ENCODE measurements at places on chromosomes 5 and 9.
A peak's percentile ranks its signal among the peaks of the same experiment; 100 is the strongest.

DNA sequence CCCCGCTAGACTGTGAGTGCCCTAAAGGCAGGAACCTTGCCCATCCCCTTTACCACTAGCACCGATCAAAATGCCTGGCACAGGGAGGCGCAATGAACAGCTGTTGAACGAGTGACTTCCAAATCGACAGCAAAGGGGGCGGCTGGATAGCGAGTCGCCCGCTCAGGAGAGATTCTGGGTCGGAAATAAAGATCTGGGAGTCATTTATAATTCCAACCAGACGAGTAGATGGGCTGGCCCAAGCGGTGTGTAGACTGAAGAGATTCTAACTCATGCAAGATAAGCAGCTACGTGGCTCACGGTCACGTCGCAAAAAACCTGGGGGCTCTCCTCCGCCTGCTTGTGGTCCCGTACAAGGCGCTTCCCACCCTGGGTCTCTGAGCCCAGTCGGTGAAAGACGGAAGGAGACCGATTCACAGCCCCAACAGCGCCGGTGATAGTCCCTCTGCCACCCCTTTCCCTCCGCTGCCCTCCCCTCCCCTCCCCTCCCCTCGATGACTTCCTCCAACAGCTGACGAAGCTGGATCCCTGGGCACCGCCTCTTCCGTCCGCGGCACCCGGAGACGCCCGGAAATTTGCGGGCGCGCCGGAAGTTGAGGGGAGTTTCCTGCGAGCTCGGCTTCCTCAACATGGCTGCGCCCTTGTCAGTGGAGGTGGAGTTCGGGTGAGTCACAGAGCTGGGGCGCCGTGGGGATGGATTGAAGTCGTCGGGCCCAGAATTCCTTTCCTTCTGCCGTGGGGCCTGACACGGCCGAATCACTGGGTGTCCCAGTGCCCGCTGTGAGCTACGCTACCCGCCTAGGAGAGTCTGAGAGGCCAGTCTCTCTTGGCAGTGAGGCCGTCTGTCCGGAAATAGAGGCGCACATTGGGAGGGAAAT lies at the start of gene URM1:
URM1 (plus strand) TSS at position 623 of the 878 bp plus-strand sequence; CDS start at position 630, 7 bp downstream.
- DNase-seq: peak; percentile 97

DNA sequence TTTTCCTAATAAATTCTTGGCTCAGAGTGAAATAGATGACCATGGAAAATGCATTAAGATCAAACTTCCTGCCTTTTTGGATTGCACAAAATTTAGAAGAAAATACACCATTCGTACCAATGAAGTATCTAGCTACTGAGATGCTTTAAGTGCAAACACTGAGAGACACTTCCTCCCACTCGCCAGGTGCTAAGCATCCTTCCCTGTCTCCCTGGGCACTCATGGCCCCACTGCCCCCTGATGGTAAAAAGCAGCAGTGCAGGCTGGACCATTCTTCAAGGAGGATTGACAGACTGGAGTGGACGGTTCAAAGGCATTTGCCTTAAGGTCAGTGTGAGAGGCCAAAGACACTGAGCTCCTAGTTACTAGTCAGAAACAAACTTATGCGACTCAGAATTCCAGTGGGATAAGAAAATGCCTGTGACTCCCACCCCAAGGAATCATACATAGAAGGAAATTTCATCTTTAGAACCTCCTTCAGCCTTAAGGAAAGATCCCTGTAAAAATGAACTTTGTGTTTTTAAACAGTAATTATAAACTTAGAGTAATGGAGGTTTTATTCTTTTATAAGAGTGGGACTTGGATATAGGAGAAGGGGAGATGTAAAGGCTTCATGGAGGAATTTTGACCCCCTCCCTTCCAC lies 86.0 kb upstream of the SLC30A5 start:
- peak; percentile 79 for DNase-seq

DNA sequence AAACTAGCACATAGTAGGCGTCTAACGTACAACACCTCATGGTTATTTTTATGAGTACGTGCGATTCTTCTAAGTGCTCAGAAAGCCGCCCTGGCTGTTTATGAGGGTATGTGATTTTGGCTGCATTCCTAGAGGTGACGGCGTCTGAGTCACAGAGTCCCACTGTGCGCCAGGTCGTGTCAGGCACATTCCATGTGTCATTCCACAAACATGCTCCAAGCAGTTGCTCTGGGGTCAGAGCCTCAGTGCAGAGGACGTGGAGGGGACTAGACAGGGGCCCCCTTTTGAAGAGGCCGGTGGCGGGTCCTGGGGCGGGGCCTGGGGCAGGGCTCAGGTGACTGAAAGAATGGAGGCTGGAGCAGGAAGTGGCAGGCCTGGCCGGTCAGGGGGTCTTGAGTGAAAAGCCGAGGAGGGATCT lies 51.9 kb downstream of the NEK6 start:
- DNase-seq: no peak

- no peak for DNase-seq
Observed at GRCh38 chr5:170056561-170057267, 49.0 kb upstream of the FOXI1 start.

- no peak for DNase-seq
Observed at GRCh38 chr5:67038817-67039603, 157.6 kb downstream of the CD180 start.

DNA sequence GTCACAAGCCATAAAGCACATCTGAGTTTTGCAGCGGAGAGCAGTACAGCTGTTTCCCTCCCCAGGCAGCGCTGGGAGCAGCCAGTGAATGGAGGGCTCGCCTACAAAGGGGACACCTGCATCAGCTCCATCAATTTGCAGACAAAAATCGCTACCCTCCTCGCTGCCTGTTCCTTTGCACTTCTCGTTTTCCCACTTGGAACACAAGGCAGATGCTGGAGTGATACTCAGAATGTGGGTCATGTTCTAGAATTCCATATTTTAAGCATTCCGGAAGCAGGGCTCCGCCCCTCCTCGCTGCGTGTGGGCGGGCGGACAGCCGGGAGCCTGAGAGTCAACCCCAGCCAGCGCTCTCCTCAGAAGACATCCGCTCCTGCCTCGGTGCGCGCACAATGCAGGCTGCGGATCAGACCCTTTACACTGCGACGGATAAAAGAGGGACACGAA lies 92.1 kb downstream of the LMNB1 start:
- peak; percentile 58 for DNase-seq

DNA sequence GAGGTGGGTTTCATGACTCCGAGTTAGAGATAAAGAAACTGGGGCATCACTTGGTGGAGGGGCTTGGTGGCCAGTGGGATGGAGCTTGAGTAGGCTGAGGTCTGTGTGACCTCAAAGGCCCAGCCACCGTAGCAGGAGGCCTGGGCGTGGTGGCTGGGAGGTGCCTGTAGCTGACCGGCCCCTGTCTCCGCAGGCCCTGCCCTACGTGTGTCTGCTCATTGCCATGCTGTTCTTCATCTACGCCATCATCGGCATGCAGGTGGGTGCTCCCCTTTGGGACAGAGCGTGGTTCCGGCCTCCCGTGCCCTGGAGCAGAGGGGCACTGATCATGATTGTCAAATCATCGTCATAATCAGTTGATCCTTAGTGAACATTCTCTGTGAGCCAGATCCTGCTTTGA lies 196.2 kb downstream of the CACNA1B start:
- DNase-seq: no peak

GRCh38 chr9:14246951-14247350 lies 67.0 kb downstream of the NFIB start:
- DNase-seq: no peak

DNA sequence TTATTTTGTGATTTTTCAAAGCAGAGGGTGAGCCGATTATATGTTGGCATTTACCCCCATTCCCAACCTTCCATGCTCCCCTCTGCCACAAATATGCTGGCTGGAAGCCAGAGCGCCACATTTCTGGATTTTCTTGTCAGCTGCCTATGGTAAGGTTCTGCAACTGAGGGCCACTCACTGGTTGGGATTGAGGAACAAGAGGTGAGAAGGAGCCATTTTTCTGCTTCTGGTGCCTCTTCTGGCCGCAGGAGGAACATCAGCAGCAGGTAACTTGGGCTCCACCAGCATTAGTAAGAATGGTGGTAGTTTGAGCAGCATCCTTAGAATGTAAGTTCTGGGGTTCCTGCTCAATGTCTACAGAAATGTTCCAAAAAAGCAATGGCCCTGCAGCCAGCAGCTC lies 159.5 kb upstream of the MAST4 start:
- peak; percentile 3 for DNase-seq

- DNase-seq: no peak
Observed at GRCh38 chr9:134551644-134552348, 89.8 kb upstream of the COL5A1 start.

GRCh38 chr5:37436146-37436934 lies 57.2 kb downstream of the WDR70 start:
- no peak for DNase-seq

- peak; percentile 95 for DNase-seq
Observed at GRCh38 chr5:154940772-154941620, at the start of gene MRPL22. MRPL22 (plus strand) TSS chr5:154941073; CDS start chr5:154941111, 38 bp downstream.

DNA sequence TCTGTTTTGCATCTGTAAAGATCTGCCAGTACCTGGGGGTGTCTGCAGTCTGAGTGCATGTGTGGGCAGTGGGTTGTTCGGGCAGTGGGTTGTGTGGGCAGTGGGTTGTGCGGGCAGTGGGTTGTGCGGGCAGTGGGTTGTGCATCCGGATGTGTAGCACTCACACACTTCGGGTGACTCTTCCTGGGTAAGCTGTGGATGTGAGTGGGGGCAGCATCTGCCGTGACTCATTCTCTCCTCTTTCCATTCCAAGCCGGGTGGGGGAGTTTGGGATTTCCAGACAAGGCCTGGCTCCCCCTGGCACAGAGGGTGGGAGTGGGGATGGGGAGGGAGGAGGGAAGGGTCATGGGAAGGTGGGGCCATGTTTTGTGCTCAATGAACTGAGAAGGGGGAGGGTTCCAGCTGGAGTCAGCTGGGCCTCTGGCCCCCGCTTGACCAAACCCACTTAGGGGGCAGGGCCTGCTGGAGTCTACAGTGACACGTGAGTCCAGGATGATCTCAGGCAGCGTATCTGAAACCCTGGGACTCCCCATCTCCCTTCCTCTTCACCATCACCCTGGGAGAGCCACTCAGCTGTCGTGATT lies 8.3 kb downstream of the CRB2 start:
- no peak for DNase-seq

DNA sequence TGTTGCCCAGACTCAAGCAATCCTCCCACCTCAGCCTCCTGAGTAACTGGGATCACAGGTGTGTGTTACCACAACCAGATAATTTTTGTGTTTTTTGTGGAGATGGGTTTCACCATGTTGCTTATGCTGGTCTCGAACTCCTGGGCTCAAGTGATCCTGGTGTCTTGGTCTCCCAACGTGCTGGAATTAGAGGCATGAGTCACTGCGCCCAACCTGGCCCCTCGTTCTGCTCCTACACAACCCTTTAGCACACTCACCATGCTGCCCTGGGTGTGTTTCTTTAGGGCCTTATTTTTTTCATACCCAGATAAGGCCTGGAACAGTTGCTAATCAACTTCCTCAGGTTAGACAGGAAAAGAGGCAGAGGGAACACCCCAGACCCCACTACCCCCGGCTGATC lies 2.6 kb downstream of the PDZD2 start:
- DNase-seq: no peak

GRCh38 chr5:9094582-9094981 lies 451.3 kb downstream of the SEMA5A start:
- no peak for DNase-seq

DNA sequence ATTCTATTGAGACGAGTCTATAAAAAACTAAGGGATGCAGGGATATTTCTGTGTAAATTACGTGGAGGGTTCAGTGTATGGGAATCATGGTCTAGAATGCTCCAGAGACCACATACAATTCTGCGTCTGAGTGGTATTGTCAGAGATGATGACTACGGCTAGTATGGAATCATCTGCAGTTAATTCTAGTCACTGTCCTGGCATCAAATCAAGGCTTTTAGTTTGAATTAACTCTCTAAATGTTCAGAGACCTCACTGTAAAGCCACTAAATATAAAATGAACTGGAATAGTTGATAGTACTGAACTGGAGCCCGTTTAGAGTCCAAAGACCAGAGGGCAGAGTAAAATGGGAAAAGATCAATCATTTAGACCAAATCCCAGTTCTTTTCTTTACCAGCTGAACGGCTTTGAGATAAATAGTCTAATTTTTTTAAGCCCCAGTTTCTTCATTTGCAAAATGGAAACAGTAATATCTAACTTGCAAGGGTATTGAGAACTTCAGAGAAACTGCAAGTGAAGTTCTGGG lies 599.8 kb downstream of the EBF1 start:
- DNase-seq: no peak

DNA sequence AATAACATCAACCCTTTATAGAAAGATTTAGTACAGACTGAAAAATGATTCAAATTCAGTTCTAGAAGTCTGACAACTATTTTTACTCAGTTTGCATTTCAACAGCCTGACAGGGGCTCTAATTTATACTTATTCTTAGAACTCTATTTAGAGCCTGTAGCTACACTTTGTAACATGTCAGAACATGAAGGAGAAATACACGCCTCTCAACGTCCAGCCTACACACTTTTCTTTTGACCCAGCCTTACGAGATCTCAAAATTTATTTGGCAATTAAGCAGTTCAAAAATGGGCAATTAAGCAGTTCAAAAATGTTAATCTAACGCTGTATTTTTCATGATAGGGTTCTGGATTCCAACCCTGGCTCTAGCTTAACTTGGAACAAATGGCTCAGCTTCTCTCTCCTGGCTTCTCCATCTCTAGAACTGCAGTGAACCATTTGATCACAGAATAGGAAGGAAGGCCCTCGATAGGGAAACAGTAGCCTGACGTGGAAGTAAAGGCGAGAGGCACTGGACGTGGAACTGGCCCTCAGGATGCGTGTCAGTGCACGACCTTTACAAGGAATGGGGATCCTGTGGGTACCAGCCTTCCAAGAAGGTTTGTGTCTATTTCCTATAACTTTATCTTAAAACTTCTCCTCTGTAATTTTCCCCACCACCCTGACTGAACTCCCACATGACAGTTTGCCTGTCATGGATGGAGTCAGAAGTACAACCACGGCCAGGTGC lies 66.4 kb downstream of the PRRT1B start:
- no peak for DNase-seq

DNA sequence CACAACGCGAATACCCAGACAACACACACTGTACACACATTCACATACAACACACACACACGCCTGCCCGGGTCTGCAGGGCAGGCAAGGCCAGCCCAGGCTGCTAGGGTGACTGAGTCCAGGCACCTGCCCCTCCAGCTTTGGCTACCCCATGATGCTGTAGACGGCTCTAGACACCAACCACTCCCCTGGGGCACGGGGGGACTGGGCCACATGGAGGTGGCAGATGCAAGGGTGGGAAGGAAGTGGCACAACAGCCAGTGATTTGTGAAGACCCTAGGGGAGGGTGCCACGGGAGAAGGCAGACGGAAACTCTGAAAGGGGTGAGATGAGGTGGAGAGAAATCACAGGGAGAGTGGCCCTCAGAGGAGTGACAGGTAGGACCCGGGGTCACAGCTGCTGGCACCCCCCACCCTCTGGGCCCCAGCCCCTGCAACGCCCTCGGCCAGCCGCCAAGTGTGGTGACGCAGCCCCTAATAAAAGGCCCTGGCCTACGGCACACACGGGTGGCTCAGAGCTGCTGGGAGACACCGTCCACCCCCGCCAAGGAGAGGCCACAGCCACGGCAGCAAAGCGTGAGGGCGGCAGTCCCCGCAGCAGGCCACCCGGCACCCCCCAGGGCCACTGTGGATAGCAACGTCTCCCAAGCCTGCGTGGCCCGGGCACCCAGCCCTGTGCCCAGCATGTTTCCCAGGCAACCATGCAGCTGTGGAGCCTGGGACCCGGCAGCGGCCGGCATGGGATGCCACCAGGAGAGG lies 6.6 kb upstream of the CCDC187 start:
- DNase-seq: no peak

Measured in stimulated activated CD4-positive, alpha-beta T cell treated with anti-CD3 and anti-CD28 coated beads, Interleukin-15, amount 100 ng/mL, for 24 hours (primary cell).